A673 (cell line): ENCODE measurements at places on chromosomes 5 and 9. TPM values are rescaled to one million over a fixed set of nuclear protein-coding genes. Genes with fewer than 3 reads are reported as not detected.

DNA sequence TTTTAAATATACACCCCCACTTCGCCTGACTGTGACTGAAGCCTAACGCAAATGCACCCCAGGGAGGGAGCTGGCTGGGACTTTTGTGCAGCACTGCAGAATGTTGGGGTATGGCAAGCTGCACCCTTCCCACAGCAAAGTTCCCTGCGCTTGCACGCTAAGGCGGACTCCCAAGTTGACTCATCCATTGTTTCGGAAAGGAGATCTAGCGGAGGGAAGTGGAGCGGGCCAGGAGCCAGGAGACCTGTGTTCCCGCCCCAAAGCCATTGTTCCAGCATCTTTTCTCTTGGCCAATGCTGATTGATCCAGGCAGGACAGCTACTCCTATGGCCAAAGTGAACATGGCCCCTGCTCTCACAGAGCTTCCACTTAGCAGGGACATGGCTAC is 202.9 kb downstream of the AOPEP start:
- no peaks in the 10 kb centered on the region for H3K27me3 ChIP-seq
- H3K36me3 ChIP-seq, result no peaks in the 10 kb centered on the region
- H3K4me1 ChIP-seq, result no peaks in the 10 kb centered on the region
- no peak overlapping the region for H3K4me3 ChIP-seq
- no peak for DNase-seq

- H3K27me3 ChIP-seq, result peaks cover 9% of the 10 kb centered on the region
- no peaks in the 10 kb centered on the region for H3K36me3 ChIP-seq
- no peak overlapping the region for H3K4me3 ChIP-seq
- no peaks in the 10 kb centered on the region for H3K4me1 ChIP-seq
- H3K27ac ChIP-seq, result no peak overlapping the region
Measured at GRCh38 chr5:64587370-64587769, 81.6 kb downstream of the RGS7BP start.

GRCh38 chr5:37055383-37055990 is 178.9 kb downstream of the NIPBL start:
- no peak for DNase-seq
- no peak overlapping the region for H3K4me3 ChIP-seq
- H3K27me3 ChIP-seq, result no peaks in the 10 kb centered on the region
- no peak overlapping the region for H3K27ac ChIP-seq
- peaks cover 62% of the 10 kb centered on the region for H3K36me3 ChIP-seq

DNA sequence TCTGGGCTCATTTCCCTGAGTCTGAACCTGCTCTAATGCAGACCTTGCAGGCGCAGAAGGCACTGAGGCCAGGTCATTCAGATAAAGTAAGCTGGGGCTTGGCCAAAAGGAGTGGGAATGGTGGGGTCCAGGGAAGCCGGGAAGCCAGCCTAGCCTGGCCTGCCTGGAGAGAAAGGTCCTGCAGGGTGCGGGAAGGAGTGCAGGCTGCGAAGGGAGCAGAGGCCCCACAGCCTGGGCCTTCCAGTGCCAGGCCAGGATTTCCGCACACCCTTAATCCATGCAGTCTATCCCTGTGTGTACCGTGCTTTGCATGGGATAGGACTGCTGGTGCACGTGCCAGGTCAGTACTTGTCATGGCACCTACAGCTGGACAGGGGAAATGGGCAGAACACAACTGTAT is 3.6 kb upstream of the STING1 start:
- no peak overlapping the region for H3K27ac ChIP-seq
- no peaks in the 10 kb centered on the region for H3K36me3 ChIP-seq
- H3K27me3 ChIP-seq, result no peaks in the 10 kb centered on the region
- H3K4me1 ChIP-seq, result peaks cover 10% of the 10 kb centered on the region

GRCh38 chr5:116696366-116696765 is 121.7 kb upstream of the SEMA6A start:
- no peak overlapping the region for H3K4me3 ChIP-seq
- no peaks in the 10 kb centered on the region for H3K4me1 ChIP-seq
- H3K27me3 ChIP-seq, result no peaks in the 10 kb centered on the region
- no peak overlapping the region for H3K27ac ChIP-seq

Gene SMIM33
- not detected in 2 replicates for total RNA-seq

GRCh38 chr5:135266303-135266635 is 132.8 kb downstream of the MACROH2A1 start:
- DNase-seq, result no peak
- peaks cover 16% of the 10 kb centered on the region for H3K4me1 ChIP-seq

Gene CDH10
- 1.2 and 1.4 TPM in 2 replicates for total RNA-seq

Gene CD274
- 0.33 and 0.62 TPM in 2 replicates for total RNA-seq

- peak within 1 kb of the TSS; percentile 47 for H3K4me3 ChIP-seq
- DNase-seq, result peak; percentile 96
- H3K36me3 ChIP-seq, result no peaks in the 10 kb centered on the region
- no peak within 1 kb of the TSS for H3K27ac ChIP-seq
Measured at GRCh38 chr5:58582803-58583491, at the start of gene RAB3C. TSS of gene RAB3C (plus strand) at chr5:58583075. CDS start at chr5:58583209, 134 bp downstream.

DNA sequence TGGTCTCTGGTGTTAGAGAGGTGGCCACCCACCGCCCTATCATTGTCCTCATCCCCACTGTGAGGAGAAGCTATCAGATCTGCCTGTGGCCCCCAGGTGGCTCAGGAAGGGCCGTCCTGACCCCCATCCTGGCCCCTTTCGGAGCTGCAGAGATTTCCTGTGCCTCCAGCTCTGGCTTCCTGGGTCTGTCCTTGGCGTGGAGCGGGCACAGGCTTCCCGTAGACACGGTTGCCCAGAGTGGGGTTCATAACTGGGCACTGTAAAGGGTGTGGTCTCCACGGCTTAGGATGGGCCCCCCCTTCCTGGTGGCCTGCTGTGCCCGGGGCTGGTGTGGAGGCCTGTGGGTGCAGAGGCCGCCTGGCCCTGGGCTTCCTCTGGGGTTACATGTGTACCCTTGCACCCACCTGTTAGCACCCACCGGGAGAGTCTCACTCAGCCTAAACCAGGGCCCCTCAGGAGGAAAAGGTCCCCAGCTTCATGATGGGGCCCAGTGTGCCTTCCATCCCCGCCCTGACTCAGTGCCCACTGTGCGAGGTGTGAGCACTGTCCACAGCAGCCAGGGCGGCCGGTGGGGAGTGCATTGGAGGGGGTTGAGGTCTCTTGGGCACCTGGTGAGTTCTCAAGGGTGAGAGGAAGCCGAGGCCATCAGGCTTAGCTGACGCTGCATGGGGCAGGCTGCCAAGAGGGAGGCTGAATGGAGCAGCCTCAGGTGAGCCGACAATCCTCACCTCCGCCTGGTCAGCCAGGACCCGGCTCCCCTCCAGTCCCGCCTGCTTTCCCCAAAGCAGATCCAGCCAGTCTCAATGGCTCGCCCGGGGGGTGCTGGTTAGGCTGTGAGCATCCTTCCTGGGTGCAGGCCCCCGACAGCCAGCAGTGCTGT is 15.3 kb upstream of the AJM1 start:
- H3K4me1 ChIP-seq, result no peaks in the 10 kb centered on the region
- H3K36me3 ChIP-seq, result peaks cover 79% of the 10 kb centered on the region
- no peak overlapping the region for H3K27ac ChIP-seq
- H3K27me3 ChIP-seq, result no peaks in the 10 kb centered on the region

GRCh38 chr5:69492923-69493395 is 369 bp downstream of the OCLN start:
- H3K27ac ChIP-seq, result no peak overlapping the region
- no peaks in the 10 kb centered on the region for H3K4me1 ChIP-seq
- H3K27me3 ChIP-seq, result no peaks in the 10 kb centered on the region
- H3K4me3 ChIP-seq, result peak overlapping the region; percentile 89
- peak; percentile 65 for DNase-seq
- no peaks in the 10 kb centered on the region for H3K36me3 ChIP-seq

GRCh38 chr9:77820293-77820954 is 172.3 kb upstream of the GNA14 start:
- peaks cover 31% of the 10 kb centered on the region for H3K4me1 ChIP-seq
- H3K36me3 ChIP-seq, result no peaks in the 10 kb centered on the region
- DNase-seq, result peak; percentile 66
- H3K4me3 ChIP-seq, result no peak overlapping the region
- H3K27ac ChIP-seq, result peak overlapping the region; percentile 43

Gene OR1Q1
- total RNA-seq, result not detected in 2 replicates

Gene LRRC19
- not detected in 2 replicates for total RNA-seq
